ENCODE measurements at places on chromosomes 2 and 18.

DNA sequence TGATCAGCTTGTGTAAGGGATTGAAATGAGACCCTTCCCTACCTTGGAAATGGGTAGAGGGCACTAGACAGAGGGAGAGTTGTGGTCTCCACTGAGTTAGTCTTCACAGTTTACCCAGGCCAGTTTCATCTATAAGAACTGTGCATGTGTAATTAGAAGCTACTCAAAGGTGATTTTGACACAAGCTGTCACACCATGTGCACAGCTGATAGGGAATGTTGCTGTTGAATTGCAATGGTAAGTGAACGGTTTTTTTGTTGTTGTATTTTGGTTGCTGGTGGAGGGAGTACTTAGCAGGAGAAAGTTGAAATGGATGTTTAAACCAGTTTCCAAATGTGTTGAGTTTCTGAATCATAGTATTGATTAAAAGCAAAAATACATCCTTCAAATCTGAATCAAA is 168.9 kb downstream of the LCLAT1 start:
- no peak for DNase-seq

DNA sequence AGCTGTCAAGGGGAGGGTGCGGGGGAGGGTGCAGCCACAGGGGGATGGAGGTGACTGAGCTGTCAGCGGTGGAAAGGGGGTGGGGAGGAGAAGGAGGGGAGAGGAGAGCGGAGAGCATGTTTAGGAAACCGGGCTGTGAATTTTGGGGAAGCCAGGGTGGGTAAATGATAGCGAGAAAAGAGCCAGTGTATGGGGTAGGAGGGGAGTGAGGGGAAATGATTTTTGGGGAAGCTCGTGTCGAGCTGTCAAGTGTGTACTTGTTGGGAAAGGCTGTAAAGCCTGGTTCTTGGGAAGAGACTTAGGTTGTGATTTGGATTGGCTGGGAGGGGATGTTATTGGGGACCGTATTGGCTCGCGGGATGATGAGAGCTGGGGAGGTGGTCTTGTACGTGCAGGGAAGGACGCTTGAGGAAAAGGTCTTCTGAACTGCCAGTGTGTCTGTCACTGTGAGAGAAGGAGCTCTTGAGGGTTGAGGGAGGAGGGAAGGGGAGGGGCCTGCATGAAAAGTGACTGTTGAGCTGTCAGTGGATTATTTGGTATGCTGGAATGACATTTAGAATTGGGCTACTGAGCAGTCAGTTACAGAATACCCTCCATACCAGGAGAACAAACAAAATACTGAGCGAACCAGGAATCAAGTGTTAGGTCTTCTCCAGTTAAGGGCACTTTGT is 1.0 kb downstream of the UBR3 start:
- no peak for DNase-seq

DNA sequence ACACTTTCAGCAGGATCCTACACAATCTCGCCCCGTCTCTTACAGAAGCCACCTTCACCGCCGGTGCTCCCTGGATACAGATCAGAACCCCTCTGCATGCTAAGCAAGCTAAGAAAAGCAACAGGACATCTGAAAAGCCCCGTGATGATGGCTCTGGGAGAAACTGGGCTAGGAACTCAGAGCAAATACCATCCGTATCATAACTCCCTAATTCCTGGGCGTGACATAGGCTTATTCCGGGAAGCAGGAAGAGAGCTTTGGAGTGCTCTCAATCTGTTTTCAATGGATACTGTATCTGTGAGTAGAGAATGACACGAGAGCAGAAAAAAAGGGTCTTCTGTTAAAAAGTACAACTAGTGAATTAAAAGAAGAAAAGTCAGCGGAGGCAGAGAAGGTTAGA is 121.6 kb downstream of the SPP2 start:
- no peak for DNase-seq

DNA sequence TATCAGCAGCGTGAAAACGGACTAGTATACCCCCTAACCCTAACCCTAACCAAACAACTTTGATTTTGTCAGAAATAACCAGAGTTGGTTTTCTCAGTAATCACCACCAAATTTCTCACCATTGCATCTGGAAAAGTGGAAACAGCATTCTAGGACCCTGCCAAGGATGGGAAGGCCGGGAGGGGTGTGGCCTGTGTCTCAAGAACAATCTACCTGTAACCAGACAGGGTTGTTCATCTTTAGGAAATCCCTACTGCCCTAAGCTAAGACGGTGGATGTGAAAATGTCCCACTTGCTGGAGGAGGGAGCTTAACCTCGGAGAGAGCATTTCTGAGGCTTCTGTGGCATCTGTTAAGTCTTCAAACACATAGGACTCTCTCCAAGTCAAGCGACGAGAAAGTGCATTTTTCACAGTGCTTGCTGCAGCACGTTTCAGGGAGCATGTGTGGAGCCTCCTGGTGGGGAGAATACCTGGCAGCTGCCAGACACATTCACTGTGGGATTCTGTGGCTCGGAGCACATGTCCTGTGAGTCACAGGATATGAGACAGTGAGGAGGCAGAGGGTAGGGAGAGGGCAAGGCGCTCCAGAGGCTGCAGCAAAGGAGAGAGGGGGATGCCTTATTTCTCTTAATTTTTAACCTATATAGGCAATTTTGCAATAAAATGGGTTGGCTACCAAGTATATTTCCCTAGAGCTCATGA is 207.5 kb downstream of the SPP2 start:
- no peak for DNase-seq

GRCh38 chr2:185891403-185891802 is 152.8 kb downstream of the FSIP2 start:
- DNase-seq = no peak

- DNase-seq = no peak
Measured at GRCh38 chr2:8541636-8542035, 140.2 kb upstream of the ID2 start.

GRCh38 chr2:62485761-62486438 is 20.1 kb downstream of the TMEM17 start:
- DNase-seq = no peak

- no peak for DNase-seq
Measured at GRCh38 chr2:131520526-131520925, 7.2 kb upstream of the CCDC74A start.

DNA sequence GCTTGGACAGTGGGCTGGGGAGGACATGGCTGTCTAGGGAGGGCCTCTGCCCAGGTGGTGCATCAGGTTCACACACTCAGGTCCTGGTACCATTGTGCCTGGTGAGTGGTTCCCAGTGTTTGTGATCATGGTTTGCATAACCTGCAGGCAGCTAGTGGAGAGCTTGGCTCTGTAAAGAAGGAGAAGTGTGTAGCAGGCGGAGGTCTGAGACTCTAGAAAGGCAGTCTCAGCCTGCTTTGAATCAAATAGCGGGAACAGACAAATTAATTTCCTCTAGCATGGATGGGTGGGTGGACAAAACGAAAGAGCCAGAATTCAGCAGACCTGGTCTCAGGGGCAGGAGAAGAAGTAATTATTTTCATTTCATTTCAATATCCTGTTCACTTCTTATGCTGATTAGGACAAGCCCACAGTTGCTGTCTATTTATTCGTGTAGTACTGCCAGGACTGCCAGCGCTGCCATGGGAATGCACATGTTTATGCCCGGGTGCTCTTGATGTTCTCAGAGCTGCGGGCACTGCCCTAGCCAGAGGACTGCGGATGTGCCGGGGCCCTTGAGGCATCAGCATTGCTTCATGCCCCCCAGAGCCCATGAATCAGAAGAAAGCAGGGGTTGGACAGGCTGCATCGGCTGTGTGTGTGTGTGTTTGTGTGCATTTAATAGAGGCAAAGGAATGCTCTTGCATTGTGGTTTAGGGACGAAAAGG is 45.4 kb upstream of the DLX2 start:
- DNase-seq = no peak

DNA sequence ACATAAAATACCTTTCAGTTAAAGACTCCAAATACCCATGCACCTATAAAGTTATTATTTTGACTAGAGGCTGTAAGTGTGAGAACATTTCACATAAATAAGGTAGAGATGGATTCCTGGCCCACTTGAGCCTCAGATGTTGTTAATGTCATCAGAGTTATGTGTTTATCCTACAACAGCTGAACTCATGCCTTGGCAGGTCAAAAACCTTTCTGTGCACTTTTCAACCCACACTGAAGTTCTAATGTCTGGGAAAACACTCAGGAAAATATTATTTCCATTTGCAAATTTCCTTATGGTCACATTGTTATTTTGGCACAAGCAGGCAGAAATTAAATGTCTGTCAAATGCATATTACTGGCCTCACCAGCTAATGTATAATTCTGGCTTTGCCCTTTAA is 209.2 kb downstream of the LNPK start:
- no peak for DNase-seq

GRCh38 chr2:176283291-176284068 is 14.2 kb downstream of the MTX2 start:
- DNase-seq = peak; percentile 89

GRCh38 chr2:46461709-46462171 is 17.6 kb upstream of the TMEM247 start:
- no peak for DNase-seq

GRCh38 chr2:24577481-24577880 is 86.4 kb downstream of the NCOA1 start:
- no peak for DNase-seq

GRCh38 chr2:68463287-68463877 is 3.7 kb downstream of the FBXO48 start:
- DNase-seq = no peak

DNA sequence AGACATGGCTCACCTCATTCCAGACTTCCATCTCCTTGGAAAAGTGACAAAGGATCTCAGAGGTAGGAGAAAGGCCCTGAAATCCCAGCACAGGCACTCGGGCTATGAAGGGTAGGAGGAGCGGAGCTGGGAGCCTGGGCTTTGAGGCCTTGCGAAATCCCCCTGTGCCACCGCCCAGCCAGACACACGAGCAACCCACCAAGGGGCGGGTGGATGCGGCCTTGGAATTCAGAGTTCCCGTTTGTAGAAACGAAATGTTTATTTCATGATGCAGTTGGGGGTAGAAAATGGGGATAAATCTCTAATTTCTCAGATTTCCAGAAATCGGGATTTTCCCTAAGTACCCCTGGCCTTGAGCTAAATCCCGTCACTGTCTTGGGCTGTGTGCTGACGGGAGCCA is 177.1 kb upstream of the HDAC4 start:
- no peak for DNase-seq

DNA sequence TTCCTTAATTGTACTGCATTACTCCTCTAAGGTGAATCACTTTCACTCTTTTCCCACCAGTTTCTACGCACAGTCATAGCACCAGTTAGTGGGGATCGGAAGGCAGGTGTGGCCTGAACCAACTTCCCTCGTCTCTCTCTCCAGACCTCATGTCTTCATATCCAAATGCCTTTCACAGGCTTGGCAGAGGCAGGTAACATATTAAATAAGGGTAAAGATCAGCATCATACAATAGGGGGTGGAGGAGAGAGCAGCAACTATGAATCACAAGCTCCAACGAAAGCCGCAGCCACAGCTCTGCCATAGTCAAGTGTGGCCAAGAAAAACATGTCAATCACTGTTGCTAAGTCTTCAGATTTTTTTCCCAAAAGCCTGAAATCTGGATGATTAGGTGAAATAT is 40.3 kb downstream of the AP1S3 start:
- DNase-seq = no peak

DNA sequence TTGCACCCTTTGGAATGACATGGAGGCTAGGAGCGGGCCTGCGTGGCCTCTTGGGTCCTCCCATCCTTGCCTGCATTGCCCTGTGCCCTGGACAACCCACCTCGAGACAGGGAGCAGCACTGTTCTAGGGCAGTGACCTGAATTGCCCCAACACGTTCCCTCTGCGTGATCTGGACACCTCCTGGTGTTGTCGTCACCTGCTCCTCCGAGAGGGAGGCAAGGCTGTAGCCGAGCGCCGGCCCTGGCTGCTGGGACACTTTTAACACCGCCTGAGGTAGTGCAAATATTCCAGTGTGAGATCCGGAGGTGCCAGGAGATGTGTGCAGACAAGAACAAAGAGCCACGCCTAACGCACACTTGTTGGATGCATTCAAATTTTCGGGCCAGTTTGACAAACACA is 131.5 kb downstream of the SMAD7 start:
- no peak for DNase-seq

GRCh38 chr2:169509298-169509885 is at the start of gene KLHL41:
TSS of gene KLHL41 (plus strand) at chr2:169509702. CDS start at chr2:169509779, 77 bp downstream.
- DNase-seq = peak; percentile 26

DNA sequence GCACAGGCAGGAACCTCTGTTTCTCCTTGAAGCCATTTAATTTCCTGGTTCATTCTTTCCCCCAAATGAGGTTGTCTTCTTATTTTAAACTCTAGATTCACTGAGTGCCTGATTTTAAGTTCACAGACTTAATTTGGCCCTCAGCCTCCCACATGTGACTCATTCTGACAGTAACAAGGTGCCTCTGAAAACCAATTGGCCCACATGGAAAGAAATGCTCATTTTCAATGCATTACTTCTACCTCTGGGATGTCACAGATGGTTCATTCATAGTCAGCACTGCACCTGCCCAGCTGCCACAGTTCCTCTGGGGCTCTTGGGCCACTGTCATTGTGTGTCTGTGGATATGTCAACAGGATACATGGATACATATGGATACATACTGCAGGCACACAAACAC is 140.4 kb upstream of the CAPN13 start:
- no peak for DNase-seq

- DNase-seq = no peak
Measured at GRCh38 chr18:38932752-38933151, 1367.2 kb upstream of the CELF4 start.

- DNase-seq = no peak
Measured at GRCh38 chr2:226118471-226119429, 680.9 kb downstream of the IRS1 start.

DNA sequence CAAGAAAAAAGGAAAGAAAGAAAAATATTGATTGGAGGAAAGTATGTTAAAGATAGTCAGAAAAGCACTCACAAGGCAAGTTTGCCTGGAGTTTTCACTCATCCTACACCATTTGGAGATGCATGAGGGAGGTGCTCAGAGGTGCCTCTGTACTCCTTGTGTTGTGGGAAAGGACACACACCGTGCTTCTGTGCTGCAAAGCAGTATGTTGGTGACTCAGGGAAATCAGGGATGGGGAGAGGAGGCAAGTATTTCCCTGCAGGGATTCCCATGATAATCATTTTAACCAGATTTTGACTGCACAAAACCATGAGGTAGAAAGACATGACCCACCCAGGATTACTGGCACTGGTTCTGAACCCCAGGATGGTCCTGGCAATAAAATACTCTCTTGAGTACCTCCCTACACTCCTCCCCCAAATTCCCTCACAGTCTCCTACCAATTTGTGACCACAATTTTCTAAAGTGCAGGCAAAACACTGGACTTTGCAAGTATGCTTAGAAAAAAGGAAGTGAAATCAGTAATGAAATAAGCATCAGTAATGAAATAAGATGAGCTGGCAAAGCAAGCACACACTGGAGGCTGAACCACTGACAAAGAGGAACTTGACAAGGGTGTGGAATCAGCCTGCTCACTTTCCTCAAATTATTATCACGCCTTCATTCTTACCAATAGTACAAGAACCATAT is 155.5 kb upstream of the ACVR2A start:
- no peak for DNase-seq

DNA sequence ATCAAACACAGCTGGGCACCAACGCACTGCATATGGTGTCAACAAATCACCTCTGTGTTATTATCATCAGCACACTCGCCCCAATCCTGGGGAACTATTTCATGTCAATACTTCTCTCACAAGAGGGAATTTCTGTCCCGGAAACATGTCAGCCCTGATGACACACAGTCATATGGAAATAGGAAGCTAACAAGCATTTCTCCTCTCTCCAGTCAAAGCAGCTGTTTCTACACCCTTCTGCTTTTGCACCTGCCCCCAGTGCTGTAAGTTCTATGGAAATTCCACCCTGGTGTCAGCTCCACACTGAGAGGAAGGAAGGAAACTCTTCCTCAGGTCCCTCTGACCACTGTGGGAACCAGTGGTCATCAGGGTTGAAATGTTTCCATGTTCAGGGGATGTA is 447.6 kb upstream of the ID2 start:
- no peak for DNase-seq
